ENCODE measurements at places on chromosomes 7 and 10. TPM values are rescaled to one million over a fixed set of nuclear protein-coding genes. Genes with fewer than 3 reads are reported as not detected.

DNA sequence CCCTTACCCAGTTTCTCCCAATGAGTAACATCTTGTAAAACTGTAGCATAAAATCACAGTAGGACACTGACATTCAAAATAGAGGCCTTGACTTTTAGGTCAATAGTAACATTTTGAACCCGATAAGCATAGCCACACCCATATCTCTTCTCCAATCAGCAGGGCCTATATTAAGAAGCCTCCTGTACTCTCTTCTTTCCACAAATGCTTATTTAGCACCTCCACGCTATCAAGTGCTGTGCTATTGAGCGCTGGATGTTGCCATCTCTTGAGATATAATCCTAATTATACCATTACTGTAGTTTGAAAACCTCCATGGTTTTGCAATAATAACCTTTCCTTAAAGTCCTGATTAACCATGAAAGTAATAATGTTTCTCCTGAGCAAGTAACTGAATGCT, 40.1 kb upstream of the CBLL1 start:
- no peaks in the 10 kb centered on the region for H3K36me3 ChIP-seq
- no peak overlapping the region for H3K4me3 ChIP-seq
- no peak for DNase-seq
- H3K27me3 ChIP-seq, result peaks cover 4% of the 10 kb centered on the region

DNA sequence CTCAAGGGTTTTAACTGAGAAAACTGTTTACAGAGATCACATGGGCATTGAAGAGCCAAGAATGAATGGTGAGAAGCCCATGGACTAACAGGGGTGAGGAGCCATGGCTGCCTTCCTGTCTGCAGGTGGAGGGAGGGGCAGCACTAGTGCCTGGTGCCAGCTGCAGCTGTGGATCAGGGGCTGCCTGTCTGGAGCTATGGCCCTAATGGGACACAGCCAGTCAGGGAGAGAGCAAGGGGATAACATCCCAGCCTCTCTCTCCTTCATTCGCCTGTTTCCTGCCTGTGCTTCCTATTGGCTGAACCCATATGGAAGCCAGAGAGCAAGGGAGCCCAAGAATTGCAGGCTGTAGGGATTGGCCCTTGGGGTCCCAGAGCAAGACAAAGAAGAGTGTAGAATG, 125.8 kb upstream of the GAD2 start:
- no peak for DNase-seq
- no peaks in the 10 kb centered on the region for H3K36me3 ChIP-seq
- H3K4me1 ChIP-seq, result no peaks in the 10 kb centered on the region
- no peak overlapping the region for H3K27ac ChIP-seq
- H3K4me3 ChIP-seq, result no peak overlapping the region
- H3K27me3 ChIP-seq, result no peaks in the 10 kb centered on the region

- no peak overlapping the region for H3K27ac ChIP-seq
- no peak for DNase-seq
- H3K4me1 ChIP-seq, result no peaks in the 10 kb centered on the region
- no peaks in the 10 kb centered on the region for H3K27me3 ChIP-seq
- H3K4me3 ChIP-seq, result no peak overlapping the region
Observed at GRCh38 chr10:72525277-72525676, 100.6 kb downstream of the MICU1 start.

- no peak overlapping the region for H3K27ac ChIP-seq
- H3K36me3 ChIP-seq, result peaks cover 2% of the 10 kb centered on the region
- peaks cover 53% of the 10 kb centered on the region for H3K4me1 ChIP-seq
Observed at GRCh38 chr7:2517026-2517425, 2.5 kb upstream of the LFNG start.

DNA sequence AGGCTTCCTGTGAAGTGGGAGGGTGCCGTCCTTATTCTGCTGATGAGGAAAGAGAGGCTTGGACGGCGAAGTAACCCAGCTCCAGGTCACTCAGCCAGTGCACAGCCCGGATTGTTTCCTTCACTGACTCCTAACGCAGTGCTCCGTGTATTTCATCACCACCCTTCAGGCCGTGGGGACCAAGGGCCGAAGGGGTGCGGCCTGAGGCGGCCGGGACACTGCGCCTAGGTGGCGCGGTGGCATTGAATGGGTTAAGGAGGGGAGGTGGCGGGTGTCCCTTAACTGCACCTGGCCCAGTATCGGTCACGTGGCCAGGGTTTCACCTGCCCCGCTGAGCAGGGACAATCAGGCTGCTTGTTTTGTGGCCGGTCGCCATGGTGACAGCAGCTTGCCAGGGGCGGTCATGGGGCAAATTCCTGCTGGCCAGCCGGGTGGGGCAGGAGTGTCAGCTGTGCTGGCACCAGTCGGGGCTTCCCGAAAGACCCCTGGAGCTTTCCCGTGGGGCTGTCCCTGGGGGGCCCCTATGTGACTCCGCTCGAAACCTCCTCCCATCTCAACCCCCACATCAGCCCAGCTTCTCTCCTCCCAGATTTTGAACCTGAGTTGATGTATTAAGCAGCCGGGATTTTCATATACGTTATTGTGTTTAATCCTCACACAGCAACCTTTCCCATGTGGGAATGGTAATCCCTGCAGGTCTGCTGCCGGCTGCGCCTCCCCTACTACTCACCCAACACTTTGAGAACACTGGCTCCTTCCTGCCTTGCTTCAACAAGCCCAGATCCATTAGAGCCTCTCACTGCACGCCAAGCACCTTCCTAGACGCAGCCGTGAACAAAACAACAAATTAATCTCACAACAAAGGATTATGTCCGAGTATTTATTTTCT, 4.4 kb upstream of the ABHD11 start:
- H3K4me1 ChIP-seq, result peaks cover 10% of the 10 kb centered on the region
- no peak overlapping the region for H3K4me3 ChIP-seq
- no peak overlapping the region for H3K27ac ChIP-seq
- no peaks in the 10 kb centered on the region for H3K27me3 ChIP-seq

- H3K27me3 ChIP-seq, result peaks cover 33% of the 10 kb centered on the region
- H3K4me1 ChIP-seq, result peaks cover 35% of the 10 kb centered on the region
- no peak for DNase-seq
- H3K27ac ChIP-seq, result no peak overlapping the region
- H3K4me3 ChIP-seq, result peak overlapping the region; percentile 82
Observed at GRCh38 chr10:21494191-21495001, 31.1 kb downstream of the SKIDA1 start.

Gene DRGX
- total RNA-seq, result not detected

Gene AMPH
- not detected for total RNA-seq

Gene MCM10
- total RNA-seq, result 2.1 TPM
